ENCODE measurements at places on chromosomes 7 and 10.

DNA sequence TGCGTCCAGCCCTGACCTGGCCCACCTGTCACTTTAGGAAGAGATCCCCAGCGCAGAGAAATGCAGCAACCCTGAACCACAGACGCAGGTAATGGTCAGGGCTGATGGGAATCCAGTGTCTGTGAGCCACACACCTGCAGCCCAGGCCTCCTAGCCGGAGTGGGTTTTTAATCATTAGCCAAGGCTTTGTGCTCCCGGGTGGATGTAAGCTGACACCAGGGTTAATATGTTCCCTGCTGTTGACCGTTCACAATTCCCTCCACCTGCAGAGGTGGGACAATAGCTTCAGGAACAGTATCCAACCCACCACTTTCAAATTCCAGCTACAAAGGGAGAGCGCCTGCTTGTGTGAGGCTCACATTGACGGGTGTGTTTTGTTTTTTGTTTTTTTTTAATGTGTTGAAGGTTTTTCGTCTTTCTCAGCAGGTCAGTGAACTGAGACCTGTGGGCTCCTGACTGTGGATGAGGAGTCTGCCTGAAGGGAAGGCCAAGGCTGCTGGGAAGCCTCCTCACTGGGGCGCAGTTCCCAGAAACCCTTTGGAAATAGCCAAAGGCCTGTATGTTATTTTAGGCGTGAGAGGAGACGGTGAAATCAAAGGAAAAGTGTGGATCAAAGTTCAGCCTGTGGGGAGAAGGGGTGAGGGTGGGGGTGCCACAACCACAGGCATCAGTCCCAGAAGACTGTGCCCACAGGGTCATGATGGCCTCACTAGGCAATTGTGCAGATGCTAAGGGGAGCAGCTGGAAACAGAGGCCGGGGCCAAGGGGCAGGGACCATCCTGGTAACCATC is 111.1 kb downstream of the TNS3 start:
- DNase-seq = no peak
- H3K27ac ChIP-seq = peak overlapping the region; percentile 92
- peaks cover 15% of the 10 kb centered on the region for H3K36me3 ChIP-seq
- H3K4me3 ChIP-seq = peak overlapping the region; percentile 68
- H3K4me1 ChIP-seq = peaks cover 39% of the 10 kb centered on the region

- H3K27ac ChIP-seq = no peak overlapping the region
- peaks cover 6% of the 10 kb centered on the region for H3K27me3 ChIP-seq
- no peak overlapping the region for H3K4me3 ChIP-seq
- no peak for DNase-seq
Observed at GRCh38 chr10:49356181-49356580, 39.7 kb downstream of the DRGX start.

GRCh38 chr7:47538846-47539311 is 43.0 kb downstream of the TNS3 start:
- DNase-seq = no peak
- peaks cover 10% of the 10 kb centered on the region for H3K27me3 ChIP-seq
- H3K4me1 ChIP-seq = peaks cover 67% of the 10 kb centered on the region

GRCh38 chr10:9214618-9215017 is 1160.1 kb downstream of the GATA3 start:
- no peaks in the 10 kb centered on the region for H3K36me3 ChIP-seq
- peaks cover 12% of the 10 kb centered on the region for H3K27me3 ChIP-seq
- no peaks in the 10 kb centered on the region for H3K4me1 ChIP-seq
- no peak for DNase-seq
- H3K27ac ChIP-seq = no peak overlapping the region

DNA sequence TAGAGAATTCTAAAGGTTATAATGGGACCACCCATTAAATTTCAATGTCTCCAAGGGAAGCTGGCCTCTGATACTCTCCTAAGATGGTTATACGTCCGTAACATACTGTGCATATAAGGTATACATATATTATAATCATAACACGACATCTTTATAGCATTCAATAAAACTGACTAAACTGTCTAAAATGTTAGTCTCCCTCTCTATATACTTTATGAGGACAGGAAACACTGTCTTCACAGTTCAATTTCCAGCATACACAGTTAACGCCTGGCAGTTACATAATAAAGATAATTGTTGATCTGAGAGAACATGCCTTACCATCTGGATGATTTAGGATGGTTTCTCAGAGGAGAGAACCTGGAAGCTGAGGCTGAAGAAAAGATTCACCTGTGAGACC is 1.2 kb upstream of the ORC5 start:
- no peak for DNase-seq
- H3K27ac ChIP-seq = no peak overlapping the region
- no peaks in the 10 kb centered on the region for H3K36me3 ChIP-seq
- peak overlapping the region; percentile 97 for H3K4me3 ChIP-seq

DNA sequence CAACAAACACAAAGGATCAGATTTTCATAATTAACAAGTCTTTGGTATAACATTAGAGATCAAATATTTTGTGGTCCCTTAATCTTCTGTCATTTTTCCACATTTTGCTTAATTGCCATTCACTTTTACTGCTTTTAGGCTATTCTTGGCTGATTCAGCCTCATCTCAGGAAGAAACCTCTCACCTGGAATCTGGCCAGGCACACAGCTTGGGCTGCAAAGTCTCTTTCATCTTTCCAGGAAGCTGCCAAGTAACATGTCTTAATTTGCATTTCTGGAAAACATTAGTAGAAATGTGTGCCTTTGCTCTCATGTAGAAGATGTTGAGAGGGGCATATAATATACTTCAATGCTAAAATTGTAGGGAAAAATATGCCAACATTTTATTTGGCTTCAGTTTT is 174.2 kb upstream of the STEAP4 start:
- H3K27ac ChIP-seq = no peak overlapping the region
- no peaks in the 10 kb centered on the region for H3K36me3 ChIP-seq
- no peak overlapping the region for H3K4me3 ChIP-seq
- H3K27me3 ChIP-seq = peaks cover 6% of the 10 kb centered on the region
- no peak for DNase-seq

DNA sequence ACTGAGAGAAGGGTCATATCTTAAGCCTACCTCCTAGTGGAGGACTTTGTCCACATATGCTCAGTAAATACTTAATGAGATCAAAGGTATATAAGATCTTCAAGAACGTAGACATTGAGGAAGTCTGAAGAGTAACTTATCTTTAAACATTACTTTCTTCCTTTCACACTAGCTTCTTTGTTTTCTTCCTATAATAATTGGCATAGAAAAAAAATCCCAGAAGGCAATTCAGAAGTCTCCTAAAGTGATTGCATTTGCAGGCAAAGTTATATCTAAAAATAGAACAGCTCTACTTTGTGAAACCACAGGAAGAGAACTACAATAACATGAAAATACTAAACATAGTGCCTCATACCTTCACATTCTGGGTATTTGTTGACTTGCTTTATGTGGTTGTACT is 150.4 kb downstream of the PPP1R3A start:
- no peak overlapping the region for H3K27ac ChIP-seq
- peaks cover 4% of the 10 kb centered on the region for H3K4me1 ChIP-seq
- H3K36me3 ChIP-seq = no peaks in the 10 kb centered on the region
- no peak for DNase-seq

DNA sequence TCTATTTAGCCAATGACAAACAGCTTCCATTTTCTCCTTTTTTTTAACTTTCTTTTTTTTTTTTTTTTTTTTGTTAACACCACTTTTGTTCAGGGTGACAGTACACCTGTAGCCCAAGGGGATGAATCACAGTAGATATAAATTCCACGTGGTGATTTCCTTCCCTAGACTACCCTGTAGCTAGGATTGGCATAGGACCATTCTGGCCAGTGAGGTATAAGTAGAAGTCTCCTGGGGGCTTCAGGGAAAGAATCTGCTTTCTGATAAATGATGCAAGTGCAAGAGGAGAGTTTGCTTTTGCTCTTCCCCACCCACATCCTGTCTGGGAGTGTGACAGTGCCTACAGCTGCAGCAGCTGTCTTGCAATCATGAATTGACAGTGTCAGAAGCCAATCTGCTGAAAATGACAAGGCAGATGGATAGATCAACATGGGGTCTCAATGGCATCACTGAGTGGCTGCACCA is 63.2 kb upstream of the TOMM7 start:
- H3K4me3 ChIP-seq = no peak overlapping the region
- no peak overlapping the region for H3K27ac ChIP-seq
- H3K4me1 ChIP-seq = no peaks in the 10 kb centered on the region
- peaks cover 13% of the 10 kb centered on the region for H3K27me3 ChIP-seq
- no peak for DNase-seq

DNA sequence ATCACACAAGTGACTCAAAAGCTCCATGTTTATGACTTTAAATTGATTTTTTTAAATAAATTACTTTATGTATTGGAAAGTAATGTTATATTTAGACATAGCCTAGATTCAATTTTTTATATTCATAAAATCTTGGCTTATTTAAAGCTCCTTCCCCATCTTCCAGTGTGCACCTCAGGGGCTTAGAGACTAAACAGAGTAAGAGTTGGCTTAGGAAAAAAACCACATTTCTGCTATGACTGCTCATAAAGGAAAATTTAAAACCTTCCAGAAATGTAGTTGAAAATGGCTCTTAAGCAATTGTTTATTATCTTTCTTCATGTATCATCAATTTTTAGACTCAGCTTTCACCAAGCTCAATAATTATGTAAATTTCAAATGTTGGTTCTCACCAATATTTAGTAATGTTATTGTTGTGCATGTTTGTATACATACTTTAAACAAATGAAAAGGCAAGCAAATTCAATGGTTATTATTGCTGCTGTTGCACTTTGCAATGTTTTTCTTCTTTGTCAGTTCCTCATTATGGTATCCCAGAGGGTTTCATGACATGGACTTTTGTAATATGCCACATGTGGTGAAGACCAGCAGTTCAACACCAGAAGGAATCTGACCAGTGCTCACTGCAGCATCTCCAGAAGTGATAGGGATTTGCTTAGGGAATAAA is 700.1 kb upstream of the ANKRD30A start:
- DNase-seq = no peak
- no peaks in the 10 kb centered on the region for H3K27me3 ChIP-seq
- no peak overlapping the region for H3K27ac ChIP-seq
- no peaks in the 10 kb centered on the region for H3K36me3 ChIP-seq

DNA sequence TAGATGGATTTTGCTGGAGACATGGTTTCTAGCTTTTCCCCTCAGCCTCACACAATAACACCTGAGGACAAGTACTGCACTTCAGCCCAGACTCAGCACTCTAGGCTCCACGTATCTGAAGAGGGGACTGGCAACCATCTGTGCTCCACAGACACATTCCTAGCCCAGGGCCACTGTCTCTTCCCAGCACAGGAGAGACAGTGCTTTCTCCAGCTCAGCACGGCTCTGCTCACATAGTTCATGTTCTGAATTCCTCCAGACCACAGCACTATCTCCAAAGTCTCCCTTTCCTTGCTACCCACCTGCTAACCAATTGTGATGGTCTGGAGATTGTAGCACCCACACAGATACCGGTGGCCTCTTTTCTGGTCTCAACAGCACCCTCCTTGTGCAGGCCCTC is 114.5 kb downstream of the HTR7 start:
- H3K27ac ChIP-seq = no peak overlapping the region
- H3K27me3 ChIP-seq = peaks cover 9% of the 10 kb centered on the region
- no peaks in the 10 kb centered on the region for H3K36me3 ChIP-seq
- peaks cover 8% of the 10 kb centered on the region for H3K4me1 ChIP-seq

DNA sequence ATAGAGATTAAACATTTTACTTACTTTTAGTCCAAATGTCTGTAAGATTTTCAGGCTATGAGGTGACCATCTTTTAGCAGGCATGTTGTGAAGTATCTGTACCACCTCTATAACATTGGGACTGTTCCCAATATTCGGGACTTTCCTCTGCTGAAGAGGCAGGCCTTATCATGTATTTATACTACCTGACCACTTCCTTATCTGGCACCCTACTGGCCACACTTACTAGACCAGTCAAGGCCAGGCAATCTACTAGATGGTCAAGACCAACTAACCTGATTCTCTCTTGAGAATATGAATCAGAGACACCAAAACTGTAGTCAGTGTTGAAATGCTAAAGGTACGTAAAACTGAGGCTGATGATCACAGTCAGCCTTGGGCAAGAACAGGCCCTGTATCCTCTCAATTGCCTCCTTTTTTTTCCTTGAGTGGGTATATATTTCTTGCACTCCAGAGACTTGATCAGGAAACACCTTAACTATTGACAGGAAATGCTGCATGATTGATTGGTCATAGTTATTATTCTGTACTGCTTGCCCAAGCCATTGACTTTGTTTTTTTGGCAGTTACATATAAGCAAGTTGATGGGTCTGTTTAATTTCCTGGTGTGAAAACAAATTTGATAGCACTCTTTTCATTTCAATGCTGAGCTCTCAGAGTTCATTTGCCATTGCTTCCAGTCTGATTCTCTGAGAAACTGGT is 5.2 kb upstream of the PRKAR2B start:
- H3K4me1 ChIP-seq = no peaks in the 10 kb centered on the region
- DNase-seq = no peak
- no peaks in the 10 kb centered on the region for H3K36me3 ChIP-seq
- no peak overlapping the region for H3K27ac ChIP-seq
- no peaks in the 10 kb centered on the region for H3K27me3 ChIP-seq

- no peak overlapping the region for H3K27ac ChIP-seq
- H3K27me3 ChIP-seq = no peaks in the 10 kb centered on the region
- H3K4me3 ChIP-seq = no peak overlapping the region
- H3K4me1 ChIP-seq = no peaks in the 10 kb centered on the region
- DNase-seq = no peak
- H3K36me3 ChIP-seq = no peaks in the 10 kb centered on the region
Observed at GRCh38 chr7:35722054-35722849, 27.3 kb upstream of the HERPUD2 start.

DNA sequence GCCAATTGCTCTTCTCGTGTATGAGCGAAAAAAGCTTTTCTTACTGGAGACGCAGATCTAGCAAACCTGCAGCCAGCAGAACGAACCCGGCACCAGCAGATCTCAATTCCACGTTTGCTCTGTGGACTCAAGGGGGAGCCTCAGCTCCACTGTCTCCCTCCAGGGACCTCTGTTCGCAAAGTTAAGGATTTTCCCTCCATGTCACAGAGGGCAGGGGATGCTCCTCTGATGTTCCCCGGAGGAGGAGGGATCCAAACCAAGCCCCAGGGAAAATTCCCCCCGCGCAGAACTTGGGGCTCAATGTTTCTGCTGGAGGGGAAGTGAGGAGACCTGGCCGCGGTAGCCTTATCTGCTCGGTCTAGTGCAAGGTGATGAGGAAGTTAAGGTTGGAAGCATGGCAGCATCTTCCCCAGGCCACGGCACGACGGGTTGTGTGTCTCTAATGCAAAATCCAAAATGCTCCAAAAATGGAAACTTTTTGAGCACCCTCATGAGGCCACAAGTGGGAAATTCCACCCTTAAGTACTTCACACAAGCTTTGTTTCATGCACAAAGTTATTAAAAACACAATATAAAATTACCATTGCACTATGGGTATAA is 9.0 kb downstream of the IQCE start:
- H3K4me1 ChIP-seq = peaks cover 30% of the 10 kb centered on the region
- H3K27me3 ChIP-seq = no peaks in the 10 kb centered on the region
- H3K27ac ChIP-seq = no peak overlapping the region
- no peaks in the 10 kb centered on the region for H3K36me3 ChIP-seq
- DNase-seq = no peak

Measured in type B pancreatic cell (in vitro differentiated cells).